Pancreas (tissue), 10 donors: ENCODE measurements at places on chromosomes 4 and X. TPM values are rescaled to one million over a fixed set of nuclear protein-coding genes. Genes with fewer than 3 reads are reported as not detected.

The CENPE gene
- total RNA-seq, result 0.73 TPM

GRCh38 chr4:41122775-41123174 is 91.6 kb downstream of the APBB2 start:
- no peak for DNase-seq
- no peak overlapping the region for H3K27ac ChIP-seq
- no peaks in the 10 kb centered on the region for H3K27me3 ChIP-seq
- H3K4me3 ChIP-seq, result no peak overlapping the region
- no peaks in the 10 kb centered on the region for H3K36me3 ChIP-seq

DNA sequence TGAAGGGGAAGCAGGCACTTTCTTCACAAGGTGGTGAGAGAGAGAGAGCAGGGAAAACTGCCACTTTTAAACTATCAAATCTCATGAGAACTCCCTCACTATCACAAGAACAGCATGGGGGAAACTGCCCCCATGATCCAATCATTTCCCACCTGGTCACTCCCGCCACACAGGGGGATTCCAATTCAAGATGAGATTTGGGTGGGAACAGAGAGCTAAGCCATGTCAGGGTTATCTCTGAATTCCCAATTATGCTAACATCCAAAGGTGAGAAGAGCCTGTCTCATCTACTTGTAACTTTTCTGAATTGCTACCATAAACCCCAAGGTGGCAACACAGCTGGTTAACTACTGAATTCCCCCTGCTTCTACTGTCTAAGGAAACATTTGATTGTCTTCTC is 758.5 kb downstream of the ADGRL3 start:
- DNase-seq, result no peak
- no peaks in the 10 kb centered on the region for H3K4me1 ChIP-seq
- H3K27me3 ChIP-seq, result no peaks in the 10 kb centered on the region
- no peaks in the 10 kb centered on the region for H3K36me3 ChIP-seq
- H3K4me3 ChIP-seq, result no peak overlapping the region

- no peaks in the 10 kb centered on the region for H3K27me3 ChIP-seq
- no peak overlapping the region for H3K27ac ChIP-seq
- no peaks in the 10 kb centered on the region for H3K36me3 ChIP-seq
- H3K4me1 ChIP-seq, result no peaks in the 10 kb centered on the region
Measured at GRCh38 chr4:102163404-102164140, 181.7 kb downstream of the SLC39A8 start.

The LONRF3 gene
- 4.9 TPM for total RNA-seq
